ENCODE measurements at places on chromosomes 3 and 15. TPM values are rescaled to one million over a fixed set of nuclear protein-coding genes. Genes with fewer than 3 reads are reported as not detected.

The EID1 gene
- polyA plus RNA-seq = 210 TPM

The GP9 gene
- polyA plus RNA-seq = 0.23 TPM

The NAALADL2 gene
- 6.7 TPM for polyA plus RNA-seq

The MAP1A gene
- 0.05 TPM for polyA plus RNA-seq

The KLHL25 gene
- 2.0 TPM for polyA plus RNA-seq

The ALG1L2 gene
- polyA plus RNA-seq = 0.16 TPM

The GNB4 gene
- polyA plus RNA-seq = 1.8 TPM

The EPB42 gene
- polyA plus RNA-seq = not detected

The CCR8 gene
- polyA plus RNA-seq = 8.7 TPM

The DNAH12 gene
- polyA plus RNA-seq = 0.35 TPM

The CHST2 gene
- polyA plus RNA-seq = 6.5 TPM

The EAF2 gene
- polyA plus RNA-seq = 131 TPM

Data from GM12878 (cell line).